ENCODE measurements at places on chromosomes 7 and 10. TPM values are rescaled to one million over a fixed set of nuclear protein-coding genes. Genes with fewer than 3 reads are reported as not detected.

The KNDC1 gene
- not detected for total RNA-seq

The KAT6B gene
- 74.2 TPM for total RNA-seq

The DKK1 gene
- total RNA-seq, result not detected

The HMX2 gene
- total RNA-seq, result not detected

The OR2A7 gene
- total RNA-seq, result 5.6 TPM

The PRKG1 gene
- total RNA-seq, result 0.31 TPM

GRCh38 chr7:40757109-40757508, 622.3 kb downstream of the SUGCT start:
- H3K36me3 ChIP-seq, result no peaks in the 10 kb centered on the region
- DNase-seq, result no peak
- H3K4me3 ChIP-seq, result no peak overlapping the region
- no peaks in the 10 kb centered on the region for H3K27me3 ChIP-seq
- no peaks in the 10 kb centered on the region for H3K4me1 ChIP-seq

DNA sequence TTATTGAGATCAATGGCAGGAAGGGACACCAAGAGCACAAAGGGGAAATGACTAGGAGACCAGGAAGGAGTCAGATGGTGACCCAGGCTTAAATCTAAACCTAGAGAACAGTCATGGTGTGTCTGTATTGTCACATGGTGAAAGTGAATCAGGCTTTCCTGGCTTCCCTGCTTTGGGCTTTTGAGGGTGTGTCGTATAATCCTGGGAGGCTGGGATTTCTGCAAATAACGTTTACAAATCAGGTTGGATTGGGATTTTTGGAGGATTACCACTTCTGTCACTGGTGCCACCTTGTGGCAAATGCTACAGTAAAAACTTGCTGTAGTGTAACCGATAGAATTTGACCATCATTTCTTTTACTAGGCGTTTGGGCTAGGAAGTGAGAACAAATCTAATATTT, 502.6 kb downstream of the NRG3 start:
- H3K27ac ChIP-seq, result no peak overlapping the region
- no peak for DNase-seq
- H3K27me3 ChIP-seq, result no peaks in the 10 kb centered on the region
- no peaks in the 10 kb centered on the region for H3K4me1 ChIP-seq

GRCh38 chr10:86070278-86070677, 296.3 kb downstream of the GRID1 start:
- no peaks in the 10 kb centered on the region for H3K4me1 ChIP-seq
- H3K36me3 ChIP-seq, result no peaks in the 10 kb centered on the region
- H3K27me3 ChIP-seq, result no peaks in the 10 kb centered on the region
- no peak overlapping the region for H3K27ac ChIP-seq
- no peak overlapping the region for H3K4me3 ChIP-seq

DNA sequence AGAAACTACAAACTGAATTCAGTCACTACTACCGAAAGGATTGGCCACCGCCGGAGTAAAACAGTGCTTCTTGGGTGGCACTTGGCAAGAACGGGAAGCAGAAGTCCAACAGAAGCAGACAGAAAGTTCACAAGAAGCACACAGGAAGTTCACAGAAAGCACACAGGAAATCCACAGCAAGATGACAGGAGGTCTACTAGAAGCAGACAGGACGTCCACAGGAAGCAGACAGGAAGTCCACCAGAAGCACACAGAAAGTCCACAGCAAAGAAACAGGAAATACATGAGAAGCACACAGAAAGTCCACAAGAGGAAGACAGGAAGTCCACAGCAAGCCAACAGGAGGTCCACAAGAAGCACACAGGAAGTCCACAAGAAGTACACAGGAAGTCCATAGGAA, 399.2 kb upstream of the AUTS2 start:
- H3K4me3 ChIP-seq, result no peak overlapping the region
- no peaks in the 10 kb centered on the region for H3K36me3 ChIP-seq
- no peaks in the 10 kb centered on the region for H3K27me3 ChIP-seq
- no peak overlapping the region for H3K27ac ChIP-seq
- H3K4me1 ChIP-seq, result peaks cover 12% of the 10 kb centered on the region

- H3K27ac ChIP-seq, result no peak overlapping the region
- no peaks in the 10 kb centered on the region for H3K36me3 ChIP-seq
- H3K4me1 ChIP-seq, result no peaks in the 10 kb centered on the region
Observed at GRCh38 chr10:3400348-3400747, 227.8 kb upstream of the PITRM1 start.

DNA sequence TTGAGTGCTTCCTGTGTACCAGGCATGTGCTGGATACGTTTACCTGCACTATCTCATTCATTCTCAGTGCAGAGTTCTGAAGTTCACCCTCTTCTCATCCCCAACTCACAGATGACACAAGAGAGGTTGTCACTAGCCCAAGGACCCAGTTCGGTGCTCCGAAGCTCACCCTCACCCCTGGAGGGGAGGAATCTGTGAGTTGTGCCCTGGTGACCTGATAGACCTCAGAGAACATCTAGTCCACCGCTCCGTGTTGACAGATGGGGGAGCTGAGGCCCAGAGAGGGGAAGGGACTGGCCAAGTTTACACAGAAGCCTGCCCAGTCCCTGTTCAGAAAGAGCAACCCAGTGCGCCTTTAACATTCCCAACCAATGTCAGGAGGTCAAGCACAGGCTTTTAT, 44.8 kb upstream of the EMX2 start:
- H3K4me1 ChIP-seq, result no peaks in the 10 kb centered on the region
- no peak for DNase-seq
- H3K36me3 ChIP-seq, result no peaks in the 10 kb centered on the region
- no peaks in the 10 kb centered on the region for H3K27me3 ChIP-seq
- H3K4me3 ChIP-seq, result no peak overlapping the region
- no peak overlapping the region for H3K27ac ChIP-seq

GRCh38 chr10:124047427-124048152, 45.8 kb downstream of the CHST15 start:
- no peaks in the 10 kb centered on the region for H3K36me3 ChIP-seq
- no peak overlapping the region for H3K4me3 ChIP-seq
- H3K4me1 ChIP-seq, result no peaks in the 10 kb centered on the region
- H3K27me3 ChIP-seq, result no peaks in the 10 kb centered on the region
- H3K27ac ChIP-seq, result no peak overlapping the region
- DNase-seq, result no peak
